ENCODE measurements at places on chromosomes 2 and 18.

DNA sequence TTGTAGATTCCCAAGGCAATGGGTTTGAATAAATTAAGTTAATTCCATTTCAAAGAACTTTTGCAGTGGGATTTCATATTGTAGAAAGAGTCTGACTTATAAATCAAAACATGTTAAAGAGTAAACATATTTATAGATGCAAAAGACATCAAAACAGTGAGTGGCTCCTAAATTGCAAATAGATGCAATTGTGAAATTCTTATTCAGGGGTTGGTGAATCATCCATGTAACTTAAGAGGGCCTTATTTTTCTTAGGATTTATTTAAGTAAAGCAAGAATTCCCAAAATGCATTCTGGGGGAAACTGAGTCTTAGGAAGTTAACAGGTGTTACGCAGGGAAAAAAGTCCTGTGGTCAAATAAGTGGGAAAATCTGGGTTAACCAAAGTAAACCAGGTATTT, 11.3 kb downstream of the TANC1 start:
- peak; percentile 47 for DNase-seq

GRCh38 chr2:223599640-223600380, 2.4 kb downstream of the SCG2 start:
- DNase-seq, result no peak

DNA sequence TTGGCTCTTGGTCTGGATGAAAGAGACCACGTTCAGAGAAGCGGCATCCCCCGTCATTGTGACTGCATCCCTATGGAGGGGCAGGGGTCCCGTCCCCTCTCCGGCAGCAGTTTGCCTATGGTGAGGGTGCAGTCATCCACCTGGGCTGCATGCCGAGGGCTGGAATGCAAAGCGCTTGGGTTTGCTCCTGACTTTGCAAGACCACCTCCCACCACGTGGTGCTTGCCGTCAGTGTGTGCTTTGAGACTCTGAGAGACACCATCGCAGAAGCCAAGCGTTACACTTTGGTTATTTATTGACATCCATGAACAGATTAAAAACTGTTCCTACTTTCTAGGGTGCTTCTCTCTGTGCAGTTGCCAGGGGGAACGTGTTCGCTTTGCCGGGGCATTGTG, 59.5 kb downstream of the SH3RF3 start:
- no peak for DNase-seq

DNA sequence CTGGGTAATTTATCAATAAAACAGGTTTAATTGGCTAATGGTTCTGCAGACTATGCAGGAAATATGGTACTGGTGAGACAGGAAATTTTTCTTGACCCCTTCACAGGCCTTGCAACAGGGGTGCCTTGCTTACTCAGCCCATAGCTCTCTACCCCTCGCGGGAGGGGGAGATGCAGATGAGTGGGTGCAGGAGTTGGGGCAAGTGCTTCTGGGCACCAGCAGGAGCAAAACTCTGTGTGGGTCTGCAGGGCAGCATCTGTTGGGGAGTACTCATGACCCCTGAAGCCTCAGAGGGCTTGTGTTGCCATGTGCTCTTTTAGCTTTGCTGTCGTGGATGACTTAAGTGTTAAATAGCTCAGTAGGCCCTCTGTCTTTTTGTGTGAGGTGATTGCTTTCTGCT, 48.6 kb downstream of the GULP1 start:
- DNase-seq, result no peak

GRCh38 chr2:224369028-224369632, 32.8 kb downstream of the FAM124B start:
- DNase-seq, result peak; percentile 76

GRCh38 chr2:168641636-168642035, 160.8 kb upstream of the NOSTRIN start:
- no peak for DNase-seq

DNA sequence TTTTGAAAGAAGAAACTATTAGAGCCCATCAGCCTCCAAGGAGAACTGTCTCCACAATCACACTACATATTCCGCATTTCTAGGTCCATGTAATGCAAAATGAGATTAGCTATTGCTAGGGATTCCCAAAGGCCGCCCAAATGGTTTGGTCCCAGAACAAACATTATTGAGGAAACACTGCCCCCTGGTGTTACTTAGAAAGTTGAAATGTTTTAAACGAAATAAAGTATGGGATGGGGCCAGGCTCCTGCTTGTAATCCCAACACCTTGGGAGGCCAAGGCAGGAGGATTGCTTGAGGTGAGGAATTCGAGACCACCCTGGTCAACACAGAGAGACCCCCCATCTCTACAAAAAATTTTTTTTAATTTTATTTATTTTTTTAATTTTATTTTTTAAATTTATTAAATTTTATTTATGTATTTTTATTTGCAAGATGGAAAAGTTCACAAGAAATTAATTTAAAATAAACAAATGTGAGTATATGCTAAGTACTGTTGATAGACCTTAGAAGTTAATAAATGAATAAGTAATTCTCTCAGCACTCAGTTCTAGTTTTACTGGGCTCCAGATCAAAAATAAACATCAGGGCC, 5.5 kb downstream of the NHEJ1 start:
- peak; percentile 80 for DNase-seq

GRCh38 chr18:64444819-64445218, 295.9 kb upstream of the LINC00305 start:
- no peak for DNase-seq

DNA sequence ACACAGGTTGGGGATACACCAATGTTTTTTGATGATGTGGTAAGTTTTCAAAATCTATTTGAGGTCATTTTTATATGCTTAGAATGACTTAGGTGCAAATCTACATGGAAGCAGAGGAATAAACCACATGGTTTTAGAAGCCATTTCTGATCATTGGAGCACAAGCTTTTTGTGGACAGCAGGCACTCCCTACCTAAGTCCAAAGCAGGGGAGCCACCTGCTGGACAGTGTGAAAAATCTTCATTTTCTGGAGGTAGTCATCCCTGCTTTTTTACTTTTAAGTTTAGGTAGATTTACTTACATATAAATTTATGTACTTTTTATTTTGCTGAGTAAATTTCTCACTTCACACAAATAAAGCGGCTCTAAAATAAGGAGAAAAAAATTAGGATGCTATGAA, 323.2 kb downstream of the PLCL1 start:
- peak; percentile 54 for DNase-seq

DNA sequence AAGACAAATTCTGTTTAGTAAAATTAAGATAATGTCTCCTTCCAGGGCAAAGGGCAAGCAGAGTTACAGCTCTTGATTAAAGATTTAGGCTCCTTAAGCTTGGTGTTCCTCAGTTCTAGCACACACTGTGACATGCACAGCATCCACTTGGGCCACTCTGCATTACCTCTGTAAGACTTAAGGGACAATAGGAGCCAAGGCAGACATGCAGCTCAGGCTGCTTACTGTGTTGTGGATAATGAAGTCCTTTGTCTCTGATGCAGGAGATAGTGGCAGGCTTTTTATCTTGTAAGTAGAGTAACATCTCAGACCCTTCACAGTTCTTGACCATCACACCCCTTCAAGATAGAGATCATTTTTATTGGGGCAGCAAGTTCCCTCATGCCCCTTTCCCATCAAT, 31.2 kb downstream of the RBM45 start:
- DNase-seq, result no peak

DNA sequence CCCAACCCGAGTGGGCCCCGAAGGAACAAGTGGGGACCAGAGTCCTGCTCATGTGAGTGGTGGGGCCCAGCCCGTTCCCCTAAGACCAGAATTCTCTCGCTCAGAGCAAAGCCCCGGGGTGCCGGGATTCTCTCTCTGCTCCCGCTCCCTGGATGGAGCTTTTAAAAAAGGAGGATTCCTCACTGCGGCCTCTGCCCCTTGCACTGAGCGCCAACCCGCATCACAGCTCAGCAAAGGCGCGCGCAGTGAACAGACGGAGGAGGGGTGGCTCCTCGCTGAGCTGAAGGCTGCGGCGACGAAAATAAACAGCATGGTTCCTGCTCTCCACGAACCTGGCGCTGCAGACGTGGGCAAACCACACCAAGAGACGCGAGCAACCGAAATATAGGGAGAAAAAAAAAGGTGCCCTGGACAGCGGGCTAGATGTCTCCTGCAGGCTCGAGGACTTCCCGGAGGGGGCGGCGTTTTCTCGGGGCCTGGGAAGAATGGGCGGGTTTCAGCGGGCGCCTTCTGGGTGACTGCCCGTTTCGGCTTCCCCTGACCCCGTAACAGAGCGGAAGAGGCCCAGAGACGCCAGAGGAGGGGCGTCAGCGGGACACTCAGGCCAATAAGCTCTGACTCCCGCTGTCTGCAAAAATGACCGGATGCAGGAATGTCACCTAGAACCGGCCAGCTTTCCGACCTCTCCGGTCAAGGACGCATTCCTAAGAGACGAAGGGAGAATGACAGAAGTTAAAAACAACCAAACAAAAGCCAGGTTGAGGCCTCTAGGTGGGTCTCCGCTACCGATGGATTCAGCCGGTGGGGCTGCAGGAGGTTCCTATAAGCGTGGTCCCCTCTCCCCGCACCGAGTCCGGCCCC, 819 bp upstream of the KLF11 start:
- DNase-seq, result peak; percentile 62
